Activated naive CD4-positive, alpha-beta T cell (primary cell): ENCODE measurements at places on chromosomes 7 and 10.

DNA sequence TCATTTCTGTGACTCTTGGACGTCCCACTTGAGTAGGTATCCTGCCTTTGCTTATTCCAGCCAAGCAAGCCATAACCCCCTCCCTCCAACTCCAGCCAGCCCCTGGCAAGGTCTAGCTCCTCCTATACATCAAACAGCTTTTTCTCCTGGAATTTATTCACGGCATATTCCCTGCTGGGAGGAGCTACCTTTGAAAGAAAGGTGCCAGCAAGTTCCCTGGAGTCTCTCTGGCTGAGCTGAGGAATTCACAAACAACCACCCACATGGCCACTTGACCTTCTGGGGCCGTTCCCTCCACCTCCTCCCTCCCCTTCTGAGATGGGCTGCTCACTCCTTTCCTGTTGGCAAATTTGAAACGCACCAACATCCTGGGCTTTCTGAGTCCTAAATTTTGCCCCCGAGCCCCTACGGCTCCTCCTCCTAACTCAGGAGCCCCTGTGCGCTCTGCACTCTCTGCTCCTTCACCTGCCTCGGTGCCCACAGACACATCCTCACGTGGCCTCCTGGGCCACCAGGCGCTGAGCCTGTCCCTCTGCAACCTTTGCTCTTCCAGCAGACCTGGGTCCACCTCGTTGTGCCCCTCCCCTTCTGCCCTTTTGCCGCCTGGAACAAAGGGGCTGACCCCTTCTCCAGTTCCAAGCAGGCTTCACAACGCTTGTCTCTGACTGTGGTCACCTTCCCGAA lies 48.0 kb downstream of the HSPA12A start:
- no peak for DNase-seq

DNA sequence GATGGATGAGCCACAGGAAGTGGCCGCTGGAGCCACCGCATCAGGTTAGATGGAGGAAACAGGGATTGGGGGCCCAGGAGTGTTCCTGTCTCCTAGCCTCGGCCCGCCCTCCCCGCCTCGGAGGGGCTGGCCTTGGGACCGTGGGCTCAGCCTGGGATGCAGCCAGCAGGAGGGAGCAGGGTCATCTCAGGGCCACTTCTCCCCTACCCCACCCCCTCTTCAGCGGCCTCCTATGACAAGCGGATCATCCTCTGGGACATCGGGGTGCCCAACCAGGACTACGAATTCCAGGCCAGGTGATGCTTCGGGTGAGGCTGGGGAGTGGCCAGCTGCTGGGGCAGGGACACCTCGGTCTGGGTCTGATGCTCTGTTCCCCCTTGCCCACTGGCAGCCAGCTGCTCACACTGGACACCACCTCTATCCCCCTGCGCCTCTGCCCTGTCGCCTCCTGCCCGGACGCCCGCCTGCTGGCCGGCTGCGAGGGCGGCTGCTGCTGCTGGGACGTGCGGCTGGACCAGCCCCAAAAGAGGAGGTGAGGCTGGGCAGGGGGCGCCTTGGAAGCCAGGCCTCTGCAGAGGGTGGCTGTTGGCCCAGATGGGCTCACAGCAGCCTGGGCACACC lies 4.7 kb downstream of the LRWD1 start:
- DNase-seq = no peak

DNA sequence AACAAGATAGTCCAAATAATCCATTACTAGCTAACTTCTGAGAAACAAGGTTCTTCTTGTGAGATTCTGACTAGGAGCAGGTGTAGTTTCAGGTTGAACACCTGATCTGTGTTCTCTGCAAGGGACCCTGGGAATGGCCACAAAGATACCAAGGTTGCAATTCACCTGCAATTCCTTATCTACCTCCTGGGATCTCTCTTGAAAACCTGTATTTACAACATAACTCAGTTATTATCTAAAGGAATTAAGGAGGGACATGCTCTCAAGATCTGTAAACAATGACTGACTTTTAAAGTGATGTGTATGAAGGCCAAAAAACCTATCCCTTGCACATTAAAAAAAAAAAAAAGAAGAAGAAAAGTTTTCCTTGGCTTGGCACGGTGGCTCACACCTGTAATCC lies 54.8 kb downstream of the ABLIM1 start:
- no peak for DNase-seq

- no peak for DNase-seq
Observed at GRCh38 chr10:122273966-122274545, 3.0 kb downstream of the BTBD16 start.

GRCh38 chr7:90720984-90721760 lies 125.1 kb downstream of the CDK14 start:
- no peak for DNase-seq

- no peak for DNase-seq
Observed at GRCh38 chr10:133154996-133155778, 4.8 kb upstream of the KNDC1 start.

DNA sequence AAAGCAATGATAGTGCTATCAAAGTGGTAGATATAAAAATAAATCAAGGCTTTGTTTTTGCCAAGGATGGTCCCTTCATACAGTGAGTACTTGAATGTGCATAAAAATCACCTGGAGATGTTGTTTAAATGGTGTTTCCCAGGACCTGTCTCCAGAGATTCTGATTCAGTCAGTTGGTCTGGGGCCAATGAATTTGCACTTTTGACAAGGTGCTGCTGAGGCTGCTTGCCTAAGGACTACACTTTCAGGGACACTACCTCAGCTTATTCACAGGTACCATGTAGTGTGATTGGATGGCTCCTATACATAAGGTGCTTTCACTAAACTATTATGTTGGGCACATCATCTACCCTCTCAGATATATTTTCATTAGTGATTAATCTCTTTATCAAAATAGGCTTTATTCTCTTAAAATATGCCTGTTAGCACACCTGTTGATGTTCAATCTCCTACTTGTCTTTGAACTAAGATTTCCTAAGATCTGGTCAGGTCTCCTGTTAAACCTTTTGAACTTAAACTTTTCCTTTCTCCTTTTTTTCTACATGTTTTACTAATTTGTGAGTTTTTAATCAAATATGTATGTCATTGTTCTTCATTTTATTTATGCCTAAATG lies 24.3 kb downstream of the CAPZA2 start:
- no peak for DNase-seq

DNA sequence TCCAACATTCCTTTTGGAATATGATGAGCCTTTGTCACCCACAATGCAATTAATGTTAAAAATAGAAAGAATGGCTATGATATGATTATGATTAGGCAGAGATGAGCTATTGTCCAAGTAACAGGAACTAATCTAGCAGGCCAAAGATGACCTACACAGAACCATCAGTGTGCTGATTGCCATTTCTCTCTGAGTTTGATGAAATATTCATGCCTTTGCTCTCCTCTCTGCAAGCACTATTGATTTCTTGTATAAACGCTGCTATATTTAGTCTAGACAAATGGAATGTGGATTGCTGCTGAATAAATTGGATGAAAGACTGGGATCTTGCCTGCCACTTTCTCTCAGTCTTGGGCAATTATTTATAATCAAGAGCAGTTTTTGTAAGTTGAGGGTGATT lies 85.4 kb downstream of the HDAC9 start:
- DNase-seq = no peak

DNA sequence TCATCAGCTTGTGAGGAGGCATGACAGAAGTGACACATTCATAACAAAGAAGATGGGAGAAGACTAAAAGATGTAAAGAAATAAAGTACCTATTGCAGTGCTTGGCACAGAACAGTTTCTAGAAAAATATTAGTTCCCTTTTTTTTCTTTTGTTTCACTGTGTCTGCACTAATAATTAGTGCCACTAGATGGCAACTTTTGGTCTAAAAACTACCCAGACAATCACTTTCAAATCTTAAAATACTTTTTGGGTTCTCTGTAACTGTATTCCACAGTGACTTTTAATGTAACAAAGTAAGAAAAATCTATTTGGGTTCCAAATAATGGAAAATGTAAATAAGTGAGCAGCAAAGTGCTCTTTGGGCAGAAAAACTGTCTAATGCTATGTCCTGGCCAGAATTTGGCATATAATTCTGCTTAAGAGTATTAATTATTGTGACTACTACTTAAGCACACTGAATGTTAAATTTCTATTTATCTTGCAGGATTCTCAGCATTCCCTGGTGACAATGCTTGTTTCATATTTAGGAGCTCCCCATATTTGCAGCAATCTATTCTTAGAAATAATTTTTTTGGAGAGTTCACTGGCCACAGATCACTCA lies 134.8 kb upstream of the KIF5B start:
- no peak for DNase-seq

GRCh38 chr7:20895563-20895962 lies 108.9 kb upstream of the SP8 start:
- DNase-seq = no peak

- no peak for DNase-seq
Observed at GRCh38 chr7:103686763-103687162, 240.8 kb upstream of the SLC26A5 start.

GRCh38 chr7:100822236-100823139 lies 4.8 kb downstream of the EPHB4 start:
- no peak for DNase-seq

DNA sequence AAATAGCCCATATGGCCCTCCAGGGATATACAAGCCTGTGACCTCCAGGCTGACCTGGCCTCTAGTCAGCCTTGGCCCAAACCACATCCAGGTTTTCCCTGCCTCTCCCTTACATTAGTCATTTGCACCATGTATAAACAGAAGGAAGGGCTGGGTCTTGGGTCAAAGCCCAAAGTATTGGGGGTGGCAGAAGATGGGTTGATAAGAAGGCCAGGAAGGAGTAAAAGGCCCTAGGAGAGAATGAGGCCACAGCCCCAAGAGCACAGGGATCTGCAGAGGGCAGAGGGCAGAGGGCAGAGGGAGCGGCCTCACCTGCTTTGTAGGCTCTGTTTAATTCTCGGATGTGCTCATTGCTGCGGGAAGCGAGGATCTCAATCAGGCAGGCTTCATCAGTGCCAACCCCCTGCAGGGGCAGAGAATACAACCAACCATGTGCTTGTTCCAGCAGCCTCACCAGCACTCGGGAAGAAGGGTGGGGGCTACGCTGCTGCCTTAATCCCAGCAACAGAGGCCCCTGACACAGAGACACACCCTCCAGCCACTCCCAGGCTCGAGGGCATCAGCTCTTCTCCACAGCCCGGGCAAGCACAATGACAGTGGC lies 31.3 kb downstream of the PLAC9 start:
- DNase-seq = no peak

DNA sequence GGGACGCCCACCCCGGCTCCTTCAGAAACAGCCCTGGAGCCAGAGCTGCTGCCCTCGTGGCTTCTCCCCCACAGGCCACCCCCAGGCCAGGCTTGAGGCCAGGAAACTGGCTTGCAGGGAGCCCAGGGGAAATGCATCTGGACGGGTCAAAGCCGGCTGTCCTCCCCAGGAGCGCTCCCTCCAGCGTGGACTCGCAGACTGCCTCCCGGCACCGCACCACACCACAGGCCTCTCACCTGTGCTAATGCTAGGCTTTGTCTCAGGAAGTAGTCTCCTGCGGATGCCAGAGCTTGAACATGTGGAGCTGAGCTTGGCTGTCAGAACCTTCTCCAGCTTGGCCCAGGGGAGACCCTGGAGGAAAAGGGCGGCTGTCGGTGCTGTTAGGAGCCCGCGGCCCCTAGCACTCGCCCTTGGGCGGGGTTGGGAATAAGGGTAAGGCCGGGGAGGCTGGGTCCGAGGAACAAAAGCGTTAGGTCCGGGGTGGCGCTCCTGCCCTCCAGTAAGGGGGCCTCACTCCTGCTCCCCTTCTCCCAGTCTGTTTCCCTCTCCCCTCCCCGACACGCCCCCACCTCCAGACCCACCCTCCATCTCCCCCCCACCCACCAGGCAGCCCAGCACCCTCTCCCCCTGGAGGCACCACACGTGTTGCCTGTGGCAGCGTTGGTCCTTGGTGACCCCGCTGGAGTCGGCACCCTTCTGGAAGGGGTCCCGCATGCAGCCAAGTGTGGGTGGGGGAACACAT lies 21.6 kb upstream of the DRGX start:
- DNase-seq = no peak

GRCh38 chr10:76902949-76903348 lies 734.7 kb downstream of the KCNMA1 start:
- DNase-seq = no peak

DNA sequence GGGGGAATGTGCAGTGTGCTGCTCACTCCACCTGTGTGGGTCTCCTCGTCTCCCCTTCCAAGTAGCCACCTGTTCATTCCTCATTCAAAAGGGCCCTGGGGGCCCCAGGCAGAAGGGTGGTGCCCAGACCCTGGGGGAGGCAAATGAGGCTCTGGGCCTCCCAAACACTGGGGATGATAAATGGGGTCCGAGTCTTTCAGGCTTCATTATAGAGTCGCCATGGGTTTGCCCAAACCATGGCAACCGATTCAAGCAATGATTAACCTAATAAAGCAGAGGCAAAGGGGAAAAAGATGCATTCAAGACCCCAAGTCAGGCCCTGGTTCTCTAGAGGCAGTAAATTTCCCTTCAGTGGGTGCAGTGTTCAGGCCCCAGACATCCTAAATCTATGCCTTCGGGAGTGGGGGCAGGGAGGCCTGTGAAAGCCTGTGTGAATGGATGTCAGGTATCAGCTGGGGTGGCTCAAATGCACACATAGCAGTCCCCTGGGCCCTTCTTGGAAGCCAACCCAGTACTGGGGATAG lies 10.4 kb downstream of the NEUROG3 start:
- DNase-seq = no peak

GRCh38 chr10:86775056-86775869 lies 18.8 kb downstream of the BMPR1A start:
- DNase-seq = no peak

DNA sequence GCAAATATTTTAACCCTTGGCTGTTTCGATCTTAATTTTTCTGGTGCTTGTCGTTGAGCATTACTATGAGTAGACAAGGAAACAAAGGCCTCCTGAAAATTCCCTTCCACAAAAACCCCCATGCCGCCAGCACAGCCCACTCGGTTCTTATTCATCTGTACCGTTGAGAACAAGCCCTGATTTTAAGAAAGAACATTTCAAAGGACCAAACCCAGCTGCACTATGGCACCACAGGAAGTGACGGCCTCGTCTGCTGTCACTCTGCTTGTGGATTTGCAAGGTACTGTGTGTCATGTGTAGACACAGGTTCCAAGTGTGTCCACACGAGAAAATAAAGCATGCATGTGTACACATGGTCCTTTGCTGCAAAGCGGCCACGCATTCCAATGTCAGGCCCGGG lies 285.2 kb downstream of the DNAJB6 start:
- DNase-seq = no peak

DNA sequence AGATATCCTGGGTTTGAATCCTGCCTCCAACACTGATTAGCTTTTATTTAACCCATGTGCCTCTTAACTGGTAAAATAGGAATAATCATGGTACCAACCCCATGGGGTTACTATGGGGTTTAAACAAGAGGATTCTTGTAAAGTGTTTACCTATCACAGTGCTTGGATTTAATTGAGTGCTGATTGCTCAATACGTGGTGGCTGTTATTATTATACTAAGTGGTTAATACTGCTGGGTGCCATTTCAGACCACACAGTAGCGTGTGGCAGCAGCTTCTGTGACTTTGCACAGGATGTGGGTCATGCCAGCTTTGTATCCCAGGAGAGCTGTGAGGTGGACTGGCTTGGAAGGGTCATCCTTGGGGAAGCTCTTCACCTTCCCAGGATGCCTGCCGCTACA lies 177.2 kb downstream of the SEC23IP start:
- DNase-seq = no peak

- no peak for DNase-seq
Observed at GRCh38 chr10:80917636-80918035, 379.9 kb downstream of the SH2D4B start.
